Adrenal gland (tissue), 19 donors: ENCODE measurements at places on chromosomes 2 and 18. TPM values are rescaled to one million over a fixed set of nuclear protein-coding genes. Genes with fewer than 3 reads are reported as not detected.

Gene EPHA4
- 14.7 TPM for total RNA-seq

Gene ZNF804A
- 0.10 TPM for total RNA-seq

Gene UGT1A5
- not detected for total RNA-seq

Gene GPR45
- not detected for total RNA-seq

Gene SERPINB2
- total RNA-seq, result 0.28 TPM

Gene HNMT
- 29.8 TPM for total RNA-seq

Gene MARCHF4
- not detected for total RNA-seq

Gene RTP5
- not detected for total RNA-seq

Gene UGT1A3
- not detected for total RNA-seq

Gene PTH2R
- total RNA-seq, result 0.28 TPM

Gene GCG
- not detected for total RNA-seq
